ENCODE measurements at places on chromosomes 6 and 20.

- no peak for DNase-seq
Observed at GRCh38 chr20:33570743-33571142, 80.8 kb downstream of the CBFA2T2 start.

GRCh38 chr6:168985705-168986104, 267.9 kb downstream of the THBS2 start:
- no peak for DNase-seq

DNA sequence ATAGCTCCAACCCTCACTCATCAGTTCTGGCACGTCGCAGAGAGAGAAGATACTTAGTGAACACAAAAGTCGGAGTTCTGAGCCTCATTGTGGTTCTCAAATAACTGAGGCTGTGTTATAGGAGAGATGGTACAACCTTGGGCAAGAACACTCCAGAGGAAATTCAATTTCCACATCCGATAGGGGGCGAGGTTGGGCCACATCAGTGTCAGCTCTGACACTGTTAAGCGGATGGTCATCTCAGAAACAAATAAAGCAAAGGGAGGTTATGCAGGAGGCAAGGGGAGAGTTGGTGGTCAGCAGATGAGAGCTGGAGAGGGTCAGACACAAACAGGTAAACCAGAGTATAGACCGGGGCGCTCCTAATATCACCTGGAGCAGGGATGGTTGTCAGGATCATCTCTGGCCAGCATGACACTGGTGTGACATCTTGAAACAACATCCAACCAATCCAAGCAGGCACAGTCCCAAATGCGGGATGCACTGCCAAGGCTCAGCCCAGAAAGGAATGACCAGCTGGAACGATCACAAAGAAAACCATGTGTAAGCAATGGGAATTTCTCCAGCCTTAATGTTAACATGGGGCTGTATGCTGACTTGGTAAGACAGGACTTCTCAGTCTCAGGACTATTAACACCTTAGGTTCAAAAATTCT, 331.8 kb downstream of the HACE1 start:
- no peak for DNase-seq

GRCh38 chr20:1326031-1326930, 2.7 kb downstream of the SDCBP2 start:
- no peak for DNase-seq

GRCh38 chr6:114987281-114987680, 644.5 kb upstream of the HS3ST5 start:
- DNase-seq: no peak
